Cerebellar nuclear complex (tissue), 1 donor: ENCODE measurements at places on chromosomes 5 and 9.

DNA sequence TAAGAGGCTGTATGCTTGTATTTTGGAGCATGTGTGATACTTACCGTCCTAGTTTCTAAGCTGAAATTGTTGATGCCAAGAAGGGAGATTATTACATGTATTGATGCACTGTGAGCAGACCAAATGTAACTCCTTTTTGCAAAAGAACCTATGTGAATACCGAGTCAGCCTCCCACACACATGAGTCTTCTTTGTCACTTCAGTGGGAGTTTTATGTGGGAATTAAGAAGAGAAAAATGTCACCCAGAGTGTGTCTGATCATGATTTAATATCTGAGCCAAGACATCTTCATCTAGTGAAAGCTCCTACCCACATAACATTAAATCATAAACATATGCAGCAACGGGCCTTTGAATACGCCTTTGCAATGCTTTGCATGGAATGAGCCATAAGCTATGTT is 380.3 kb upstream of the ACTBL2 start:
- DNase-seq, result no peak

DNA sequence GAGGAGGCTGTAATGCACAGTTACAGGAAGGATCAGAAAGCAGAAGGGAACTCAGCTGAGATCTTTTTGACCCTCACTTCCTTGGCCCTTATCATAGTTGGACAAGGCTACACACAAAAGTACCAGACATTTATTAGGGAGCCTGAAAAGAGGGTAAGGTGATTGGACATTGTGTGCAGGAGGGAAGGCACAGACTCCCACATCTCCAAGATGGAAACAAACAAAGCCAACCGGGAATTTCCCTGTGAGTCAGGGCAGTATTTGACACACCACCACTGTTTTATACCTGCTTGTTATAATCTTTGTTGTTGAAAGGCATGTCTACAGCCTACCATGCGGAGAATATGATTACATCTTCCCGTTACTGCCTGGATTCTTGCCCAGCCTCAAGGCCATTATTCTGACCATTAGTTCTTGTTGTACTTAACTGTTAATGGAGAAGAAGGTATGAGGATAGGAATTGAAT is 3.0 kb upstream of the CCNG1 start:
- DNase-seq, result no peak

- DNase-seq, result no peak
Observed at GRCh38 chr9:130975932-130976841, 32.8 kb upstream of the LAMC3 start.

- no peak for DNase-seq
Observed at GRCh38 chr9:21452681-21453080, 12.4 kb downstream of the IFNA1 start.

DNA sequence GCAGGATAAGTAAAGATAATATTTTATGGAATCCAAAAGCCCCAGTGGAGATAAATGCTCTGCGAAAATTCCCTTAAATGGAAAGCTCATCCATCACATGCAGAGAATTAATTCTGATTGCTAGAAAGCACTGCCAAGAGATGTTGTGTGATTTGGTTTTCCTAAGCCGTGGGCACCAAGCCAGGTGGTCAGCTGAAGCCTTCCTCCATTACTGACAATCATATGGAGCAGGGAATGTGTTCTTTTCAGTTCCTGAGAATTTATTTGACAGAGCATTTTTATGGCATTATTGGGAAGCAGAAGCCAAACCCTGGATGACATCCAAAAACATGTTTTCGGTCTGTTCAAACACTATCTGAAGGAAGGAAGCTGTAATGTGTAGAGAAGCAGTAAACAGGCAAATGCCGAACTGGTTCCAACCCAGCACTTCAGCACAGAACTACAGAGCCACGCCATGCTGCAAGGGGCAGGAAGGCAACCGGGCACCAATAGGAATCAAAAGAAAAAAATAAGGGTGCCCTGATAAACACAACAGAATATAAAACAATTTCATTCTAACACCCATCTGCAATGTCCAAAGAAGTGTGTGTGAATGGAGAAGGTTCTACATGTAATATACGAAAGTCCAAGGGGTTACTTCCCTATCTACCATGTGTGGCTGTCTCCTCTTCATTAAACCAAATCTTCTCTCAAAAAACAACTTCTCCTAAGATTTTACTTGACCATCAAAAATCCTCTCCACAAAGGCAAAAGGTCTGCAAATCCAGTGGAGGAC is 12.3 kb downstream of the ARSB start:
- no peak for DNase-seq

GRCh38 chr5:68295772-68296171 is 80.2 kb downstream of the PIK3R1 start:
- DNase-seq, result no peak

DNA sequence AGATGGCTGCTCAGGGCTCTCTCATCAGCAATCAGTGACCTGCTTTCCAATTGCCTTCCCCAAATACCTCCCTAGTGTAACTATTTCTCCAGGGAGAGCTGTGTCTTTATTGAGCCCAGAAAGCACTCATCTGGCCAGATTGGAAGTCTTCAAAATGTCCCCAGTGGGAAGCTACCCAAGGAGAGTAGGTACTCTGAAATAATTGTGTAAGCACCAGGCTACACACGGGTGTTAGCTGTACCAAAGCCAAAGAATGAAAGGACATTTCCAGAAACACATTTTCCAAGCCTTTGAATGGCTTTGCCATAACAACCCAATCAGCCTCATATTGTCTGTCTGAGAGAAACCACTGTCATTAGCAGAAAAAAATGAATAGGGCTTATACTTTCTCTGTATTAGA is 318.8 kb downstream of the FAM170A start:
- DNase-seq, result no peak

DNA sequence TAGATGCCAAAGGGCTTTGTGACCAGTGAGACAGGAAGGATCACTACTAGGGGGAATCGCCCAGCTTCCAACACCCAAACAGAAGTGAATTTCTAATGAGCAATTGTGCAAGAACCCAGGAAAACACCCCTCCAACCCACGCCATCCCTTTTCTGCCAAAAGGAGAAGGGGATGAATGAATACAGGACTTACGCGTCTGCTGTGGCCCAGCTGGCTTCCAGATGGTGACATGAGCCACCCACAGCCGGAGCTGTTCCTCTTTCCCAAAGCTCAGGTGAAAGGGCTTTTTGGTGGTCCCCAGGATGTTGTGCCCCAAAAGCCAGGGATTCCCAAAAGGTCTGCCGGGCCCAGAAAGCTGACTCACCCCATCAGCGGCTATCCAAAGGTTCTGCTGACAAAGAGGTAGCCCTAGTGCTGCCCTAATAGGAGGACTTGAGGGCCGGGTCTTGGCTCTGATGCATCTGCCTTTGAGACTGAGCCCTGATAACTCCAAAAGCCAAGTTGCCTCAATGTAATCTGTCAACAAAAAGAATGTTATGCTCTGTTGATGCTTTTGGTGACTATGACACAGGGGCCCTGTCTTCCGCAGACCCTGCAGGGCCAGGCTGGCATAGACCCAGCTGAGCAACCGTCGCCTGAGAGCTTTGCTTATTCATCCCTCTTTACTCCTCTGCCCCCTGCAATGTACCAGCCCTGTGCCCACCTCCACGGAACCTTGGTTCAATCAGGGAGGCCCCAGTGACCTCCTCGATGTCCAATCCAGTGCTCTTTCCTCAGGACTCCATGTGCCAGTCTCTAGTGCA is 14.5 kb downstream of the GSN start:
- DNase-seq, result no peak

DNA sequence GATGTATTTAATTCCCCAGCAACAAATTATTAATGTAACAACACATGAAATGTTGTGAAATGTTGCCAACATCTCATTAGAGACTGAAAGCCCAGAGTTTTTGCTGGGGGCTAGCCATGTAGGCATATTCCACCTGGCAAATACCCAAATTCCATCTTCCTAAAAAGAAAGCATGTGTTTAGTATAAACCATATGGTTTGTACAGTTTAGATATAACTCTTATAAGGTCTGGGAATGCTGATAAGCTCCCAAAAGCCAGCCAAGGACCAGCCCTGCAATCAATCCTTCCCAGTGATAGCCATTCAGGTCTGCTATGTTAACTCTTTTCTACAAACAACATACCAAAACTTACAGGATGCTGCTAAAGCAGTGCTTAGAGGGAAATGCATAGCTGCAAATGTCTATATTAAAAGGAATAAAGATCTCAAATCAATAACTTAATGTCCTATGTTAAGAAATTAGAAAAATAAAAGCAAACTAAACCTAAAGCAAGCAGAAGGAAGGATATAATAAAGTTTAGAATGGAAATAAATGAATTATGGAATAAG is 158.9 kb downstream of the AUH start:
- DNase-seq, result no peak

DNA sequence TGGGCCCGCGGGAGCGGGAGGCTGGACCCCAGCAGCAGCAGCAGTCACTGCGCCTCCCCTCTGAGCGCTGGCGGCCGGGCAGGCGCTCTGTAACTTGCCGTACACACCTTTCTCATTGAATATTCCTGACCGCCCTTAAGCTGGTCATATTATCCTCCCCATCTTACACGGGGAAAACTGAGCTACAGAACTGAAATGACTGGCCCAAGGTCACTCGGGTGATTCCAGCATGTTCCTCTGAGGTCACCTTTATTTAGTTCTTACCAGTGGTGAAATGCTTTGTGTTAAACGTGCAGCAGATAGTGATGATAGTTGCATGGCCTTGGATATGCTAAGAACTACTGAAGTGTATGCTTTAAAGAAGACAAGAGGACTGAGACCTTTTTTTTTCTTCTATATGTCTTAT is 607 bp downstream of the UQCRQ start:
- DNase-seq, result no peak

GRCh38 chr5:102591650-102592049 is 92.8 kb upstream of the SLCO6A1 start:
- no peak for DNase-seq

- DNase-seq, result no peak
Observed at GRCh38 chr9:137186385-137186784, 2.0 kb downstream of the ANAPC2 start.

DNA sequence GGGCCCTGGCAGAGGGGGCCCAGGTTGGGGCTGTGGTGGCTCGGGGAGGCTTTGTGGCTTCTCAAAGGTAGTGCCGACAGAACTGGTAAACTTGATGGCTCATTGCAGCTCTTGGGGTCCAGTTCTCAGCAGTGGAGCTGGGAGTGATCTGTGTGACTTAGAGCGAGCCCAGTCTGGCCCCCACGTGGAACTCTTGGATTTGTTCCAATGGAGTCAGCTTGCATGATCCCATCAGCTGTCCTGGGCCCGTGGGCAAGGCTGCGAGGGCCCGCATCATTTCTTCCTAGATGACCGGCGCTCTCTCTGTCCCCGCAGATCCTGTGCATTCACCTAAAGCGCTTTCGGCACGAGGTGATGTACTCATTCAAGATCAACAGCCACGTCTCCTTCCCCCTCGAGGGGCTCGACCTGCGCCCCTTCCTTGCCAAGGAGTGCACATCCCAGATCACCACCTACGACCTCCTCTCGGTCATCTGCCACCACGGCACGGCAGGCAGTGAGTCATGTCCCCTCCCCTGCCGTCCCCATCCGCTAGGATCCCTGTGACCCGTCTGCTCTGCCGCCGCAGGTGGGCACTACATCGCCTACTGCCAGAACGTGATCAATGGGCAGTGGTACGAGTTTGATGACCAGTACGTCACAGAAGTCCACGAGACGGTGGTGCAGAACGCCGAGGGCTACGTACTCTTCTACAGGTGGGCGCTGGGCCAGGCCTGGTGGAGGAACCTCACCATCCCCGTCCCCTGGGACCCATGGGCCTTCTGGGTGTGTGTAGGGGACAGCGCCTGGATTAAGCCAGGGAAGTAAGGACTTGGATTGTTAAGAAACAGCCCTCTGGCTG is 39.2 kb downstream of the USP20 start:
- no peak for DNase-seq

GRCh38 chr9:79687131-79687447 is 115.3 kb downstream of the TLE4 start:
- no peak for DNase-seq

- no peak for DNase-seq
Observed at GRCh38 chr9:35186524-35186923, 24.7 kb downstream of the UNC13B start.

DNA sequence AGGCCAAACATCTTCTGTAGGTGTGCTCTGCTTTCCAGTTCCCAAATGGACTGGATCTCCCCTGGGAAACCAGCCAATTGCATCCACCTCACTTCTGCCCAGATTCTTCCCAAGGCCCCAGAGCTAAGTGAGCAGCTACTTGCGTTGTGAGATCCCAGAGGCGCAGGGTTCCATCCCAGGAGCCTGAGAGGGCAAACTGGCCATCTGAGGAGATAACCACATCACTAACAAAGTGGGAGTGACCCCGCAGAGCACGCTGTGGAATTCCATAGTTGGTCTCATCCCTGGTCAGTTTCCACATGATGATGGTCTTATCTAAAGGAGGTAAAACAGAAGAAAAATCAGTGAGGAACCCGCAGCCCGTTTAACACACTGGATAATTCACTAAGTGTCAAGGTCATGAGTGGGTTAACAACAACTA is 1.7 kb downstream of the RACK1 start:
- DNase-seq, result no peak

GRCh38 chr9:127248241-127248640 is 16.3 kb upstream of the GARNL3 start:
- DNase-seq, result no peak

DNA sequence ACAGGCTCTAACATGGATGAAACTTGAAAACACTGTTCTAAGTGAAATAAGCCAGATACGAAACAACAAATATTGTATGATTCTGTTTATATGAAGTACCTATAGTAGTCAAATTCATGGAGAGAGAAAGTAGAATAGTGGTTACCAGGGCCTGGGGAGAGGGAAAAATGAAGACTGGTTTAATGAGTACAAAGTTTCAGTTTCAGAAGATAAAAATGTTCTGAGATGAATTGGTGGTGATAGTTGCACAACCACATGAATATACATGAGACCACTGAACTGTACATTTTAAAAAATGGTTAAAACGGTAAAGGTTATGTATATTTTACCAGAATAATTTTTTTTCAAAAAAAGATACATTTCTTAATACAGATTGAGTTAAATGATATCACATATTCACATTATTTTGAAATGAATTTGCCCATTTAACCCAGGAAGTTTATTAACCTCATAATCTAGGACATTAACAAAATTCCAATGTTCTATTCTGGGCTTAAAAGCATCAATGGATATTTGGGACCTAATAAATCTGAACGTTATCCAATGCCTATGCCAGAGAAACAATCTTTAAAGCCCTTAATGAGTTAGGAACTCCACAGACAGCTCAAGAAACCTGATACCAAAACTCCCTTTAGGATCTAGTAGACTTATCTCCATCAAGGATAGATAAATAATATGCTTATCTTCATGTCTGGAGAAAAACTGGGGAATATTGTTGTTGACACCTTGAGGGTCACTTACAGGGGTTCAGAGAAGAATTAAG is 521.3 kb downstream of the EFNA5 start:
- DNase-seq, result no peak

- DNase-seq, result no peak
Observed at GRCh38 chr9:112111461-112111860, 63.6 kb downstream of the SUSD1 start.

DNA sequence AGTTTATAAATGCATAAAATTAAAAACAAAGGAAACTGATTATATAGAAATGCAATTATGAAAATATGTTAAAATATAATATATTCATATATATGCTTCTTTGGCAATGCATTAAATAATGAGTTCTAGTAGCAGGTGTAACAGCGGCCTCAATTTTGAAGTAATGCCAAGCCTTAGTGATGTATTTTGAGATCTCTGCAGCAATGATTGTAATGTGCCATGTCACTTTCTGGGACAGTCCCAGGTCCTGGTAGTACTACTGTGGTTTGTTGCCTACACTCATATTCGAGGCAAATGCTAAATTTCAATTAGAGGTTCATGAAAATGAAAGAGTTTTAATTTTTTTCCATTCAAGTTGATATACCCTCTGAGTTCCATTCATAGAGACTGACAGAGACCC is 75.8 kb upstream of the ORM1 start:
- peak; percentile 35 for DNase-seq

- DNase-seq, result no peak
Observed at GRCh38 chr9:123866497-123866896, 63.4 kb downstream of the DENND1A start.
